ENCODE measurements at places on chromosomes 5 and 9.

- peak; percentile 44 for DNase-seq
These were observed 17.6 kb upstream of the UBE2D2 start for GRCh38 chr5:139543423-139543991.

- peak; percentile 18 for DNase-seq
These were observed 50.3 kb upstream of the PSD2 start for GRCh38 chr5:139745132-139745799.

DNA sequence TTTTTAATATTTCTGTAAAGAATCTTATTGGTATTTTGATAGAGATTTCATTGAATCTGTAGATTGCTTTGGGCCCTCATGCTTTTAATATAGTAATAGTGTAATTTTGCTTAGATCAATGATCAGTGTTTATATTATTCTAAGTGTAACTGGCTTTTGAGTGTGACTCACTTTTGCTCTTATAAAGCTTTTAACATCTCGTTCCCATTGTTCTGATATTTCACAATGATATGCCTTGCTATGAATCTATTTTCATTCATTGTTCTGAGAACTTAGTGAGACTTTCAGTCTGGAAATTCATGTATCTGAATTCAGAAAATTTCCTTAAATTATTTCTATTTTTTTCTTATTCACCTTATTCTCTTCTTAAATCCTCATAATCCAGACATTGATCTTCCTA lies 13.5 kb upstream of the MAMDC2 start:
- DNase-seq: no peak

GRCh38 chr9:118836891-118837290 lies 532.3 kb downstream of the BRINP1 start:
- no peak for DNase-seq

GRCh38 chr5:157311595-157311994 lies 45.7 kb downstream of the CYFIP2 start:
- DNase-seq: no peak

- no peak for DNase-seq
These were observed 227.2 kb upstream of the SNX2 start for GRCh38 chr5:122547669-122548068.

Measured in activated naive CD4-positive, alpha-beta T cell treated with anti-CD3 and anti-CD28 coated beads, Interleukin-2, amount 50 U/mL, for 16 hours (primary cell).